ENCODE measurements at places on chromosomes 4 and X. TPM values are rescaled to one million over a fixed set of nuclear protein-coding genes. Genes with fewer than 3 reads are reported as not detected.

SMR3B gene
- not detected for polyA plus RNA-seq

SMS gene
- polyA plus RNA-seq, result 246 TPM

LRCH2 gene
- polyA plus RNA-seq, result 2.5 TPM

PNPLA4 gene
- 19.4 TPM for polyA plus RNA-seq
